ENCODE measurements at places on chromosomes 2 and 18.

DNA sequence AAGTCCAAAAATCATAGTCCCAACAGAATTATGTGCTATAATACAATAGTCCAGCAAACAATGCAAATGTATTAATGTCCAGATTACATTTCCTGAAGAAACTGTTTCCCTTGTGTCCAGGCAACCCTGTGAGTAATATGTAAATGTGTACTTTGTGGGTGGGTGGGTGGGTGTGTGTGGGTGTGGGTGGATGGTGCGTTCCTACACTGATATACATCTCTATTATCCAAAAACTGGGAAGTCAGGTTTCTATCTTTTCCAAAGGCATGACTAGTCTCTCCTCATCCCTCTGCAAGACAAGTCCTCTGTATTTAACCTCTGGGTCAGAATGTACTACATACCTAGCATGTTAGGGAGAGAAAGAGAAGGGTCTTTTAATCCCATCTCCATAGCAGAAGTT lies 71.6 kb downstream of the LNPK start:
- no peak for DNase-seq

DNA sequence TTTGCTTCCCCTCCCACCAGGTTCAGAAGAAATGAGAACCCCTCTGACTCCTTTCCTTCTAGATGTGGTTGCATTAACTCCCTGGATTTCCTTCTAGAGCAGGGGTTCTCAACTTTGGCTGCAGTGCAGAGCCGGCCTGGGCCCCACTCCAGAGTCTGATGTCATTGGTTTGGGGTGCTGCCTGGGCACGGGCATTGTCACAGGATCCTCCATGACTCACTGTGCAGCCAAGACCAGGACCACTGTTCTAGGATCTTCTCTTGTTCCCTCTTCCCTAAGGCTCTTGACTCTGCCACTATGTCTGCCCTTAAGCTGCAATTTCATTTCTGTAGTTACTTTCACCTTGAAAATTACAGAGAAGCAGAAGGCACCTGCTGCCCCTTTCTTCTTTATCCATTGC lies 31.8 kb downstream of the TBC1D8 start:
- no peak for DNase-seq

GRCh38 chr2:134011936-134012586 lies 241.8 kb upstream of the MGAT5 start:
- DNase-seq, result no peak

DNA sequence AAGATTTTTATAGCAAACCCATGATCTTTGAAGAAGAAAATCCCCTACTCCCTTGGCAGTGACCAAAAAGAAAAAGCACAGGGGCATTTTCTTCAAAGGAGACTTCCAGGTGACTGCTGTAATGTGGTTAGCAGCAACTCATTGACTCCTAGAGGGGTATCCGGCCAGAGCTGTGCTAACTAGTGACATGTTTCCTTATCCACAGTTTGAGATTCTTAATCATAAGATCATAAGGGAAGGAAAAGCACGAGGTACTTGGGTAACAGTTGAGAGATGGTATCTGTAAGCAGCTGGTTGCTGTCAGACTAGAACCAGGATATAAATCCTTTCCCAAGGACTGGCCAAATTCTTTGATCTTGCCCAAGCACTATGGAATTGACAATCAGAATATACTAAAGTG lies 124.7 kb downstream of the MREG start:
- no peak for DNase-seq

GRCh38 chr2:201668402-201668910 lies 25.2 kb upstream of the TMEM237 start:
- DNase-seq, result no peak

DNA sequence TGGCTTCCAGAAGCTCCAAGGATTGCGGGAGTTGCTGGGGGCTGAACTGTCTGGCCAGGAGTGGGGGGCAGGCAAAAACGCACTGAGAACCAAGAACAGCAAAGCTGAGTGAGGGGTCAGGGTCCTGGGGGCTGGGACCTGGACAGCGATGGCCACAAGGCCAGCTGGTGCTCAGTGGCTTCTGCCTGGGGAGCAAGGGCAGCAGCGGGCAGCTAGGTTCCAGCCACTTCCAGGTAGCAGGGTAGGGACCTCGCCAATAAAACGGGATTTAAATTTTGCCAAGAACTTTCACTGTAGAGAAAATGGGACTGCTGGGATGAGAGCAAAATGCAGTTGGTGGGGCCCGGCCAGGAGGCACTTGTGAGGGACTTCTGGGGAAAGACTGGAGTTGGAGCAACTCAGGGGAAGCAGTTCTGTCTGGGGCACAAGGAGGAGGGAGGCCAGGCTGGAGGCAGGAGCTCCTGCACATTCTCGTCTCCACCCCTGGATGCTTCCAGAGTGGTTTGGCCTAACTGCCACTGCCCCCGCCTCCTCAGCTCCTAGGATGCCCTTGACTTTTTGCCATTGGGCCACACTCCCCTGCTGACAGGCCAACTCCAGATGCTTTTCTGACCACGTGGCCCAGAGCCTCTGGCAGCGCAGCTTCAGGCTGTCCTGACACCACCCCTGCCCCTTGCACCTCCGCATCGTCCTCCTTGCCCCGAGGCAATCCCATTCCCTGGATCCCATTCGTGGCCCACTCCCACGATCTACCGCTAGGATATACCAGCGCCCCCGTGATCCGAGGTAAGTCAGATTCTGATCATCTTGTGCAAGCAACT lies 5.5 kb upstream of the CCDC74A start:
- no peak for DNase-seq

- DNase-seq, result peak; percentile 76
Observed at GRCh38 chr2:25331686-25332365, 9.9 kb downstream of the DNMT3A start.

GRCh38 chr2:240834377-240834975 lies 14.5 kb upstream of the KIF1A start:
- no peak for DNase-seq

- no peak for DNase-seq
Observed at GRCh38 chr2:159144776-159145614, 141.5 kb downstream of the WDSUB1 start.

DNA sequence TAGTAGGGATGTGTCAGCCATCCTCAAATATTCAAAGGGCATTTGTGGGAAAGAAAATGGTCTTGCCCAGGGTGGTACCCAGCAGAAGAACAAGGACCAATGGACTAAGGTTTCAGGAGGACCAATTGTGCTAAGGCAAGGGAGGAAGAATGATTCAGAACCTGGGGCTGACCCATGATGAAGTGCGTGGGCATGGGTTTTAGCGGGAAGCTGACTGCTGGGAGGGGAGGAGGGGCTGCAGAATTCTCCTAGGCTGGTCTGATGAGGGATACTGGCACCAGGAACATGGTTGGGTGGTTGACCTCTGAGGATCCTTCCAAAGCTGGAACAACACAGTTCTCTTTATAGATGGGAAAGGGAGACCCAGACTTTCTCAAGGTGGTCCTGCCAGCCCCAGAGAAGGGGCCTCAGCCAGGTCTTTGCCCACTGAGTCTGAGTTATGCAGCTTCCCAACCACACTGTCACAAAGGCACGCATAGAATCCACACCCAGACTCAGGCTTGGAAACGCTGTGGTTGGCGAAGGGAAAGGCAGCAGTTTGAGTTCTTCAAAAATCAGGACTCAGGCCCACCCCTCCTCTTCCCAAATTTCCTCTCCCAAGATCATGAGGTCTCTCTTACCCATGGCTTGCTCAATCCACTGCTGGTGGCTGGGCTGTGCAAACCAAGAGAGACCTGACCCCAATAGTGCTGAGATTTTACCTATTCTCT lies 37.3 kb downstream of the MARCO start:
- DNase-seq, result no peak

GRCh38 chr18:57794951-57795728 lies 8.0 kb downstream of the ATP8B1 start:
- no peak for DNase-seq

DNA sequence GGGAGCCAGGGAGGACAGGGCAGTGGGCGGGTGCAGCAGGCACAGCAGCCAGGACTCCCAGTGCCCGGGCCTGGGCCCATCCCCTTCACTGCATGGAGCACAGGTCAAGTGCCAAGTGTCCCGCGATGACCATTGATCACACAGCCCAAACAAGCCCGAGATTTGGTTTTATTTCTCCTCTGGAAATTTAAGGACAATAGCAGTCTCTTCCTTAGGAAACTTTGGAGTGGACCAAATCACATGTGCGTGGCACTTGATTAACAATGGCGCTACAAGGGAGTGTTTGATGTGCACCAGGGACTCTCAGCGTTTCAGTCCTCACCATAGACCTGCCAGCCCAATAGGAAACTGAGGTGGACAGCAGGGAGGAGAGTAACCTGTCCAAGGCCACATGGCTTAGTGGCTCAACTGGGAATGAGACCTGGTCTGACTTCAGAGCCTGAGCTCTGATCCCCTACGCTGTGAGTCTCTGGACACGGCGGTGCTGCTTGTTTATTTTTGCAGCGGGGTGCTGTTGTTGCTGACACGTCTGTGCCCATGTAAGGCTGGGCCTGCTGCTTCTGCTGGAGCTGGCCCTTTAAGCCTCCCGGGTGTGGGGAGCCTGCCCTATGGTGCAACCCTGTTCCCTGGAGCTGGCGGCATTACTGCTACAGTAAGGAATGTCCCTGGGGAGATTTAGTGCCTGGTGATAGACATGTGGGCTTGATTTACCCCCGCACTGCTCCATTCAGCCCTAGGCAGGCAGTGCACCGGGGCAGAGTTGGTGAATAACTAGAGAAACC lies 194.2 kb downstream of the INHBB start:
- DNase-seq, result no peak

DNA sequence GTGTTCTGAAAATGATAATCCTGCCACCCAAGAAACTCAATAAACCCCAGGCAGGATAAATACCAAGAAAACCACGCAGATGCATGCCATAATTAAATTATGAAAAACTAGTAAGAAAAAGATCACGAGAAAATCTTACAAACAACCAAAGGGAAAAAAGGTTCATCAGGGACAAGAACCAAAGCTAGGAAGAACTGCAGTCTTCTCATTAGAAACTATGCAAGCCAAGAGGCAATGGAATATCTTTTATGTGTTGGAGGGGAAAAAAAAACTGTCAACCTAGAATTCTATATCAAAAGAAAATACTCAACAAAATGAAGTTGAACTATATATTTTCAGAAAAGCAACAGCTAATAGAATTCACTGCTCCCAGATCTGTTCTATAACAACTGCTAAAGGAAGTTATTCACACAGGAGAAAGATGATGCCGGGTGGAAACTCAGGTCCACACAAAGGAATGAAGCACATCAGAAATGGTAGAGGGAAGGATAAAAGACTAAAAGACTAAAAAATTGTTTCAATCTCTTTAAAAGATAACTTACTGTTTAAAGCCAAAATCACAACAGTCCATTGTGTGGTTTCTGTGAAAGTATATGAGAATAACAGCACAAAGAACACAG lies 55.0 kb downstream of the NDUFA10 start:
- no peak for DNase-seq

DNA sequence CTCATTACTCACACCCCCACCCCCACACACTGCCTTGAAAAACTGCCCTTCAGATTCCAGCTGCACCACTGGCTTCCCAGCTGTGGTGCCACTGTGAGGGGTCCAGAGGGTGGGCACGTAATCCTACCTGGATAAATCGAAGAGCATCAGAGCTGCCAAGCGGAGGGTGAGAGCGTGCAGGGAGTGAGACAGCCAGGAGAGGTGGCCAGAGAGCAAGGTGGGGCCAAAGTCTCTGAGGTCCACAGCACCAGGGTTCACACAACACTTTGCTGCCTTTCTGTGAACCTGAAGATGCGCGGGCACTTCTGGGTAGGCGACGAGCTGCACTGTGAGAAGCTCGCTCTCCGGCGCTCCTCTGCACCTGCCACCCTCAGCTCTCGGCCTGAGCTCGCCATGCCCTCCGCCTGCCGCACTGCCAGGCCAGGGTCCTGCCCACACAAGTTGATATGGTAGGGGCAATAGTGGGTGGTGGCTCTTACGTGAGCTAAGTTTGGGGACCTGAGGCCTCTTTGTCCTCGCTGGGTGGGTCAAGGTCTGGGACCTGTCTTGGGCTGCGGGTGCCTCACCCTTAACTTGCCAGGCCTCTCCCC lies 83.9 kb downstream of the MARCO start:
- no peak for DNase-seq

- no peak for DNase-seq
Observed at GRCh38 chr2:150484461-150485021, 2.9 kb downstream of the RND3 start.

DNA sequence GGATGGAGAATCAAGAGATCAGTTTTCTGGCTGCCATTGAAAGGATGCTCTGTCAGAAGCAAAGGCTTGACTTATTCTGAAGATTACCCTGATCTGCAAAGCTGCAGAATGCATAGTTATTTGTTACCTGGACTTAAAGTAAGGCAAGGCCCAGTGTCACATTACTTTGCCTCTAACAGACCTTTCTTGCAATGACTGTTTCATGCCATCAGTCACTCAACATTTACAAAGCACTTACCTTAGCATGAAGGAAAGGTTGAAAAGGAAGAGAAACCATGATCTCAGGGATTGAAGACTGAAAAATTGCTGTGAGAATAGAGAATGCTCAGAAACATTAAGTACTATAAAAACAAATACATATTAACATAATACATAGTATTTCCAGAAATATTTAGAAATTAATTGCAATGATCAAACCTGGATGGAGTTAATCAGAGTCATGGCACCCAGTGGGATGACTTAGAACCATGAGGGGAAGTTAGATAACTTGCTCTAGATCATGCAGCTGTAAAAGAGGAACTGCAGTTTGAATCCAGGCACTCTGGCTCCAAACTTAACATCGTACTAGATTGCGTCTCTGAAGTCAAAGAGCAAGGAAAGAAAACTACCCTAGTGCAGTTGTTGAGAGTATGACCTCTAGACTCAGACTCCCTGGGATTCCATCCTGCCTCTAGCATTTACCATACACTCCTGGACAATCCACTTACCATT lies 26.5 kb upstream of the FAM117B start:
- DNase-seq, result no peak

- DNase-seq, result no peak
Observed at GRCh38 chr2:11812466-11813248, 66.2 kb downstream of the LPIN1 start.

DNA sequence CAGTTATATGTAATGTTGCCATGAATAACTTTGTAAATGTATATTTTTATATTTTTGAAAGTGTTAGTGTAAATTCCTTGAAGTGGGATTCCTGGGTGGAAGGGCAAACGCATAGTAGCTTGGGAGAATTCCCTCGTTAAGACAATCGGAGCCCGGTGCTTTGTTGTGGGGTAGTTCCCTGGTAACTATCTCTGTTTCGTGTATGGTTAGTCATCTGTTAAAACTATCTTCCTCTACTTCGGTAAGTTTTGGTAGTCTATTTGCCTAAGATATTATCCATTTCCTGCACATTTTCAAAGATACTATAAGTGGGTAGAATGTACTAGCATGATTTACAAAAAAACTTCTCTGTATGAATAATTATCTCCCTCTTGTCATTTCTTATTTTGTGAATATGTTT lies 113.8 kb upstream of the NRXN1 start:
- DNase-seq, result no peak

- DNase-seq, result peak; percentile 14
Observed at GRCh38 chr18:36809590-36810381, 19.0 kb downstream of the TPGS2 start.

GRCh38 chr2:192060161-192060560 lies 134.6 kb downstream of the TMEFF2 start:
- DNase-seq, result no peak

- DNase-seq, result no peak
Observed at GRCh38 chr2:226247289-226248275, 552.0 kb downstream of the IRS1 start.

Measured in activated T-cell treated with anti-CD3 and anti-CD28 coated beads, Interleukin-2, amount 50 U/mL, for 4 hours (primary cell).